Stimulated activated CD4-positive, alpha-beta T cell treated with anti-CD3 and anti-CD28 coated beads, TNF-alpha, amount 100 ng/mL, for 48 hours (primary cell): ENCODE measurements at places on chromosomes 16 and 17.

GRCh38 chr16:49443576-49443975 is 70.0 kb downstream of the C16orf78 start:
- no peak for DNase-seq

DNA sequence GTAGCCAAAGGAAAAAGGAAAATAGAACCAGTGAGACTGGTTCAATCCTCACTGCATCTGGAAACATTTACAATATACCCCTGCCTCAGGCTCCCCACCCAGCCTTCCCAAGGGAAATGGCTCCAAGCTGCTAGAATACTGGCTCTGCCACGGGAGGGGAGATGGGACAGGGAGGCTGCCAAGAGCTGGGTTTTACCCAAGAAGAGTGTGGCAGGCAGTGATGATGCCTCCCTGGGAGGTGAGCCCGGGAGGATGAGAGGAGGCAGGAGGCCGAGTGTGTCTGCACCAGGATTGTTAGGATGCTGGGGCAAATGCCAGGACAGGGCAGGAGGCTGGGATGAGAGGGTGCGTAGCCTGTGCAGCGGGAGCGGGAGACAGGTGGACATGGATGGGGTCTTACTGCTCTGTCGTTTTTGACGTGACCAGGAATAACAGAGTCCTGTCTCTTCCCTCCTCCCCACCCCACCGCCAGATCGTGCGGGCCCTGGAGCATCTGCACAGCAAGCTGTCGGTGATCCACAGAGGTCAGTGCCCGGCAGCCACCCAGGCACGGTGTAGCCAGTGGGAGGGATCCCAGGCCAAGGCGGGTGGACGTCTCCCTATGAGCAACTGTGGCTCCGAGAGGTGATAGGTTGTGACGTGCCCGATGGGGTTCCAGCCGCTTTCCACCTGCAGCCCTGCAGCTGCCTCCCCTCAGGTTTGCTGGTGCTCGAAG is 18.4 kb downstream of the MAP2K3 start:
- DNase-seq = no peak

- no peak for DNase-seq
Measured at GRCh38 chr17:80316431-80316830, 55.8 kb downstream of the RNF213 start.

- DNase-seq = peak; percentile 57
Measured at GRCh38 chr16:1057252-1057932, 15.2 kb upstream of the SSTR5 start.

- no peak for DNase-seq
Measured at GRCh38 chr17:65139101-65139764, 2.1 kb downstream of the RGS9 start.

DNA sequence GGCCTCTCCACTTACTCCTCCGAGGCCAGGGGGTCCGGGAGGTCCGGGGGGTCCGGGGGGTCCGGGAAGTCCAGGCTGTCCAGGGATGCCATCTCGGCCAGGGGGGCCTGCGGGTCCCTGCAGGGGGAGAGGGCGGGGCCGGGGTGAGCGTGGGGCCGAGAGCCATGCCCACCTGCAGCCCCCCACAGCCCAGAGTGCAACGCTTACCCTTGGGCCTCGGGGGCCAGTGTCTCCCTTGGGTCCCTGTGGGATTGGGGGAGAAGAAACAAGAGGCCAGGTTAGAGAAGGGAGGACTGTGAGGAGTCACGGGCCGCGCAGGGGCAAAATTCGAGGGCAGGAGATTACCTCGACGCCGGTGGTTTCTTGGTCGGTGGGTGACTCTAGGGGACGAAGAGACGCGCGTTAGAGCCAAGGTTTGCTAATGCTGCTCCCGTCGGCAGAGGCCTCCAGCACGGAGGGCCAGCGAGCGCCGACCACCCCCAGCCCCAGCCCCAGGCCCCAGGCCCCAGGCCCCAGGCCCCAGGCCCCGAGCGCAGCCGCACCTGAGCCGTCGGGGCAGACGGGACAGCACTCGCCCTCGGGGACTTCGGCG is 2.1 kb downstream of the COL1A1 start:
- no peak for DNase-seq

GRCh38 chr16:3745751-3746355 is 28.5 kb upstream of the TRAP1 start:
- DNase-seq = no peak

GRCh38 chr17:69175625-69176456 is 34.1 kb upstream of the ABCA6 start:
- no peak for DNase-seq

DNA sequence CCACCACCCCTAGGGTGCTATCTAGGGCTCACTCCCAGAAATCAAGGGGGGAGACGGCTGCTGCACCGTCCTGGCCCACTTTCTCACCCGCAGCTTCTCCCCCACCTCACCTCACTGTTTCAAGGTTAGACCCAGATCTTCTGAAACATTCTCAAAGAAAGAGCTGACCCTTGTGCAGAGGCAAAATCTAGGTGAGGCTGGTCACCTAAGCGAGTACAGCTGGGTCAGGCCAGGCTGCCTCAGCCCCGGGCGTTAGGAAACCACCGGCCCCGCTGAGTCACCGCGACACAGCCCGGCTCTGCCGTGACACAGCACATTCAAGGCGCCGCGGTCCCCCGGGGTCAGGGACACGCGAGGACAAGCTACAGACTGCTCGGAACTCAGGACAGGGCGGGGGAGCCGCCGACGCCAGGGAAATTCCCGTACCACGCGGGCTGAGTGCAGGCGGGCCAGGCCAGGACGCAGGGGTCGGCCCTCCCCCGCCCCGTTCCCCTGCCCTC is 27.1 kb downstream of the GNPTG start:
- DNase-seq = peak; percentile 60

DNA sequence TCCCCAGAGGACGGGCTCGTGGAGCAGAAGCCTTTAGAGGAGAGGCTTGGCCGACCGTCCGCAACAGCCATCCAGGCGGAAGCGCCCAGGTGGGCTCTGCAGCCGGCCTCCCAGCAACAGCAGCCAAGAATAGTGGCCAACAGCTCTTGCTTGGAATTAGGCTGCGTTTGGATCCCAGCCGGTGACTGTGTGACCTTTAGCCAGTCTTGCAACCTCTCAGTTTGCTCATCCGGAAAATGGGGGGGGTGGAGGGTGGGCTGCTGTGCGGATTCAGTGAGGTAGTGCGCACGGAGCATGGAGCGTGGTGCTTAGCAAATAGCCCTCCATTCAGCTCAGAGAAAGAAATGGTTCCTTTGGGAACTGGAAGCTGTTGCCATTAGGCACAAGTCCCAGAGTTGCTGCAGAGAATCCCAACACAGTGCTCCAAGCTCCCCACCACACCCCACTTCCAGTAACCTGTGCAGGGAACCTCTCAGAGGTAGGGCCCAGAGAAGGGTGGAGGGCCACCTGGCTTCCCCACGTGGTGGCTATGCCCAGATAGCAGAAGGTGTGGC is 46.7 kb downstream of the RTN4RL1 start:
- no peak for DNase-seq

DNA sequence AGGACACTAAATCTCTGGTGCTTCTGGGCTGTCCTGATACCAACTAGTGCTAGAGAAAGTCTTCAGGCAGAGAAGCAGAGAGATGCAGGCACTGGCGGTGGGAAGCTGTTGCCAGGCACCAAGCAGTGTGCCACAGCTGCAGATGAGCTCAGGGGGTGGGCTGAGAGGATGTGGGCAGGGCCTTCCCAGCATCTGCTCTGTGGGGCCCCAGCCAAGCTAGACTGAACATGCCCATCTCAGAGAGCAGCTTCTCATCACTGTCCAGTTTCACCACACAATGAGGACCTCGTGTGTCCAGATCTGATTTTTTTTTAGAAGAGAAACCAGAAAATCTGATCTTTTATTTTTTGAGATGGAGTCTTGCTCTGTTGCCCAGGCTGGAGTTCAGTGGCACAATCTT is 17.1 kb downstream of the PSKH1 start:
- no peak for DNase-seq

DNA sequence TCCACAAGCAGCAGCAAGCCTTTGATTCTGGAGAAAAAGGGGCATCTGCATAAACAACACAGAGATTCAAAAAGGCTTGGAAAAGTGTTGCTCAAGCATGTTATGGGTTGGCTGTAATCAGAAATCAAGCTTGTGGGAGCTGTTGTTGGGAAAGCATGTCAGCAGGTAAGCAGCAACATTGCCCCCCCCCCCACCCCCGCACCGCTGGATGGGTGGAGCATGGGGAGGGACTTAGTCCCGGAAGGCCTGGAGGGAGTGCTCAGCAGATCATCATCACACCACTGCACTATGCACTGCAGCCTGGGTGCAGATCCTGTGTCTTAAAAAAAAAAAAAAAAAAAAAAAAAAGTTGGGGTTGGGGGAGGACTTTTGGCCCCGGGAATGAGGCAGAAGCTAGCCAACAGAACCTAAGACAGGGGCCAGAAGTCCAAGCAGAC is 16.8 kb upstream of the AKAP1 start:
- DNase-seq = no peak

DNA sequence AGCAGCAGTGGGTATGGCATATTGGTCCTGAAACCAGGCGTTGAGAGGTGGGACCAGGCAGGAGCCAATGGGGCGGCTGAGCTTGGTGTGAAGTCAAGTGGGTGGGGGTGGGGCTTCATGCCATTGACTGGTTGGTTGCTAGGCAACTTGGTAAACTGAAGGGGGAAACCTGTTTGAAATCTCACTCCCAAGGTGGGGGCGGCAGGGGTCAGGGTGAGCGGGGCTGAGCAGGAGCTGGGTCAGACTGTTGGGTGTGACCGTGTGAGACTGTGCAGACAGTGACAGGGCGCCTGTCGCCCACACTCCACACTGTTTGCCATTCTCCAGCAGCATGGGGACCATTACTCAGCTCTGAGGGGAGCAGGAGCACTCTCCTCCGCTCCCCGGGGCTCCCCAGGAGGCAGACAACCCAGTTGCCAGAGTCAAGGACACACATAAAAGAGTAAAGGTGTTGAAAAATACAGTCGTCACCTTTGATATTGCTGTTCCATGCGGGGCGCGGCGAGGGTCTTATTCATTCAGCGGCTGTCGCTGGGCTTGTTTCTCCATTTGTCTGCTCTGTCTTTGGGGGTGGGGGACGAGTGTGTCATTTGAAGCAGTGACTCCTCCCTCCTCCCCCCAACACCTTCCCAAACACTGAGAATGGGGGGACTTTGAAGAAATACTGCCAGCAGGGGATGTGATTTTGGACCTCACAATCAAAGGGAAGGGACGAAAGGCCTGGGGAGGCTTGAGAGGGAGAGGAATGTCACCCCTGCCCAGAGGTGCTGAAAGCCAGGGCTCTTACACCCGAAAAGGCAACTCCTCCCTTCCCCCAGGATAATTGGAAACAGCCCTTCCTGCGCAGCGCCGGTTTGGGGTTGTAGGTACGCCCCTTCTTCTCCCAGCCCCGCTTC is 1.2 kb upstream of the EFNB3 start:
- no peak for DNase-seq

DNA sequence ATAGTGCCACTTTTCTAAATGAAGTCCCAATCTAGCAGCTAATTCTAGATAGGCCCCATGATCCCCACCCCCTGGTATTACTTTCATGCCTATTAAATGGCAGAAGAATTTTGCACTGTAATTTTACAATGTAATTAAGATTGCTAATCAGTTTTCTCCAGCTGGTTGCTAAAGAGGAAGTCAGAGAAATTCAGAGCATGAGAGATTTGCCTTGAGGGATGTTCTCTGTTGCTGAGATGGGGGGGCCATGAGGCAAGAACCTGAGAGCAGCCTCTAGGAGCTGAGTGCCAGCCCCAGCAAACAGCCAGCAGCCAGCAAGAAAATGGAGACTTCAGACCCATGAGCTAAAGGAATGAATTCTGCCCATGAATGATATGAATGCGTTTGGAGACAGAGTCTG is 38.9 kb downstream of the SHCBP1 start:
- no peak for DNase-seq

DNA sequence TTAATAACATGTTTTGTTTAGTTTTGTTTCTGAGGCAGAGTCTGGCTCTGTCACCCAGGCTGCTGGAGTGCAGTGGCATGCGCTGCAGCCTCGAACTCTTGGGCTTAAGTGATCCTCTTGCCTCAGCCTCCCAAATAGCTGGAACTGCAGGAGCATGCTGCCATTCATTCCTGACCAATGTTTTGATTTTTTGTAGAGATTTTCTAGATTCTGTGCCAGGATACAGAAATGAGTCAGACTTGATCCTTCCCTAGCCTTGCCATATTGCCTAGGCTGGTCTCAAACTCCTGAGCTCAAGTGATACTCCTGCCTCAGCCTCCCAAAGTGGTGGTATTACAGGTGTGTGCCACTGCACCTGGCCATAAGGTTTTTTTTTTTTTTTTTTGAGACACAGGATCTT is 17.7 kb downstream of the TAOK1 start:
- no peak for DNase-seq

- no peak for DNase-seq
Measured at GRCh38 chr17:59534583-59534982, 30.8 kb upstream of the DHX40 start.

- DNase-seq = no peak
Measured at GRCh38 chr16:24288516-24288915, 32.4 kb downstream of the CACNG3 start.

- no peak for DNase-seq
Measured at GRCh38 chr17:8147141-8147804, 4.9 kb downstream of the PER1 start.

GRCh38 chr17:66304304-66305174 is 2.1 kb downstream of the PRKCA start:
- DNase-seq = no peak

DNA sequence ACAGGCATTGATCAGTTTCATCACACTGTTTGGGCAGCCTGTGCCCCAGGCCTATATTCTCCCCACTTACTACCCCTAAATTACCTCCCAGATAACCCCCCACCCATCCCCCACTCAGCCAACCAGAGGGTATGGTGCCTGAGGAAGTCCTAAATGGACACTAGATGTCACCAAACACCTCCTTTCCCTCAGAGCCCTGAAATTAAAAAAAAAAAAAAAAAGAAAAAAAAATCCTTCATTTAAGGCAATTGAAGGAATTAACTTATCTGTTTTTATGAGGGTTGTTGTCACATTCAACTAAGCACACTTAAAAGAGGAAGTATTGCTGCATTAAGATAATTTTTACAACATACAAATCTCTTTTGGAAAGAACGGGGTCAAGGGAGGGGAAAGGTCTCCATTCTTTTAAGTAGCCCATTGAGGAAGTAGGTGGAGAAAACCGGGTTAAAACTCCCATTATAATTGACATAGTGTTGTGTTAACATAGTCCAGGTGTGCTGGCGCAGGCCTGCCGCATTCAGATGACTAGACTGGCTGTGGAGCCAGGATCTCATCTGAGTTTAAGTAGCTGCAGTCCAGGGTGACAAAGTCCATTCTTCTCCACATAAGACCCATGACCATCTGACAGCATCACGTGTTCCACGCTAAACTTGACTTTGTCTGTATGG is 46.3 kb downstream of the SNX11 start:
- peak; percentile 12 for DNase-seq

DNA sequence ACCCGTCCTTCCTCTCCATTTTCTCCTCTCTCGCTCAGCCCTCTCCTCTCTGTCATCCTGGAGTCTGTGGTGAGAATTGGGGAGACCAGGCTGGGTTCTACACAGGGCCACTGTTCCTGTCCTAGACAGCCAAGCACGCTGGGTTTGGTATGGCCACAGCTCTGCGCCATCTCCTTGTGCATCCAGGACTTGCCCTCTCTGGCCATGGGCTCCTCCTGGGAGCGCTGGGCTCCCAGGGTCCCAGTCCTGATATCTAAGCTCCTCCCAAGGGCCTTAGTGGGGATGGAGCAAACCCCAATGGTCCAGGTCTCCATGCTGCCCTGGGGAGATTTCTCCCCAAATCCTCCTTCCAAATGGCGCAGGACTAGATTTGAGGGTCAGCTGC is 27.2 kb upstream of the ITGA3 start:
- DNase-seq = no peak

GRCh38 chr17:31140111-31140510 is 45.3 kb downstream of the NF1 start:
- DNase-seq = no peak
